ENCODE measurements at places on chromosomes 13 and 19. TPM values are rescaled to one million over a fixed set of nuclear protein-coding genes. Genes with fewer than 3 reads are reported as not detected.
A peak's percentile ranks its signal among the peaks of the same experiment; 100 is the strongest.

CYP2S1 gene
- total RNA-seq = 8.6 TPM

- no peak for DNase-seq
- no peak overlapping the region for H3K27ac ChIP-seq
- no peaks in the 10 kb centered on the region for H3K36me3 ChIP-seq
Measured at GRCh38 chr19:46131485-46132143, 7.1 kb upstream of the IGFL3 start.

DNA sequence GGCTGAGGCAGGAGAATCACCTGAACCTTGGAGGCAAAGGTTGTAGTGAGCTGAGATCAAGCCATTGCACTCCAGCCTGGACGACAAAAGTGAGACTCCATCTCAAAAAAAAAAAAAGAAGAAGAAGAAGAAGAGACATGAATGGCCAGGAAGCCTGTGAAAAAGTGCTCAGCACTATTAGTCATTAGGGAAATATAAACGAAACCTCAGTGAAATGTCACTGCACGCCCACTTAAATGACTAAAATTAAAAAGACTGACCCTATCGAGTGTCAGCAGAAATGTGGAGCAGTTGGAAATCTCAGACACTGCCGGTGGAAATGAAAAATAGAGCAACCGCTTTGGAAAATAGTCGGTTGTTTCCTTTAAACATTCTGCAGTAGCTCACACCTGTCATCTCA lies 5.5 kb upstream of the TYROBP start:
- no peak overlapping the region for H3K4me3 ChIP-seq
- no peak overlapping the region for H3K27ac ChIP-seq
- H3K27me3 ChIP-seq = no peaks in the 10 kb centered on the region
- peak; percentile 27 for DNase-seq
- no peaks in the 10 kb centered on the region for H3K36me3 ChIP-seq

DNA sequence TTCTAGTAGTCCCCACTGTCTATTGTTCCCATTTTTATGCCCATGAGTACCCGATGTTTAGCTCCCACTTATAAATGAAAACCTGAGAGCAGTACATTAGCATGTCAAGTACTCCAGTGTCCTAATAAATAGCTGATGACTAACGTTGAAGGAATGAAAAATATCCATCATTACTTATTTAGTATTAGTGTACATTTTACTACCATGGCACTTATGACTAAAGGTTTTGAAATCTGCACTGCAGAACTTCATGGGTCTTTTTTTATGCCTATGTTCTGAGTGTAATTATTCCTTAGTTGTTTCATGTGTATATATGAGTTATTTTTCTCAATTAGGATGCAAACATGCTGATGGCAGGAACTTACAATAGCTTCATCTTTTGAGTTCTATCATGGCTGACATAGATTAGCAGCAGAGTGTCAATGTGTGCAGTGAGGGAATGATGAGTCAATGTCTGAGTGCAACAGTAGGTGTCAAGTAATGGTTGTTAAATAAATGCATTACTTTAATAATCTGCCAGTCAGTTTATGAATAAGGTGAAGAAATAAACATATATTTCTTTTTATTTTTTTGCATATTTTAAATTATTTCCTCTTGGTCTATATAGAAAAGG lies 188.4 kb downstream of the ITGBL1 start:
- no peaks in the 10 kb centered on the region for H3K36me3 ChIP-seq
- DNase-seq = peak; percentile 95
- H3K4me1 ChIP-seq = peaks cover 40% of the 10 kb centered on the region
- no peaks in the 10 kb centered on the region for H3K27me3 ChIP-seq
- H3K27ac ChIP-seq = peak overlapping the region; percentile 44

GRCh38 chr19:10968527-10969135 lies 7.8 kb downstream of the SMARCA4 start:
- H3K4me3 ChIP-seq = no peak overlapping the region
- peaks cover 5% of the 10 kb centered on the region for H3K36me3 ChIP-seq
- no peaks in the 10 kb centered on the region for H3K4me1 ChIP-seq
- DNase-seq = no peak
- no peaks in the 10 kb centered on the region for H3K27me3 ChIP-seq

DNA sequence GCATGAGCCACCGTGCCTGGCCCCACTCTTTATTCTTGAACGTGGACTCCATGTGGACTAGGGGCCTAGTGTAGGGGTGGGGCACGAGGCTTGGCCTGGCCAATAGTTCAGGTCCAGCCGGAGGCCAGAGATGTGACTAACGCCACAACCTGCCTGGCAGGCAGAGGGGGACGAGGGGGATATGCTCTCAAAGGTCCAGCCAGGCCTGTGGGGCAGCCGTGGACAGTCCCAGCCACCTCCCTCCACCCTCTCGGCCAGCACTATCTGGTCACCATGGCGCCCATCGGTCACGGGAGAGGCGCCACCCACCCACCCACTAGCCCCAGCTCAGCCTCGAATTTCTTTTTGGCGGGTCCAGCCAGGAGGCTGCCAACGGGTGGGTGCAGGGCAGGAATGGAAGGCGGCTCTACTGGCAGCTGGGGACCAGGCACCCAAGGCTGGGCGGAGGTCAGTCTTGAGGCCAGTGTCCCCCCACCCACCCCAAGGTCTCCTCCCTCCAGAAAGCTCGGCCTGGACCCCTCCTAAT lies 2.2 kb upstream of the CERS1 start:
- no peak for DNase-seq
- no peak overlapping the region for H3K27ac ChIP-seq
- peaks cover 14% of the 10 kb centered on the region for H3K27me3 ChIP-seq

GRCh38 chr19:47096721-47097120 lies 16.9 kb downstream of the ZC3H4 start:
- peak overlapping the region; percentile 83 for H3K27ac ChIP-seq
- peak overlapping the region; percentile 11 for H3K4me3 ChIP-seq
- H3K27me3 ChIP-seq = no peaks in the 10 kb centered on the region
- H3K36me3 ChIP-seq = peaks cover 16% of the 10 kb centered on the region
- no peak for DNase-seq

ZNF541 gene
- total RNA-seq = not detected

GRCh38 chr13:52812941-52813340 lies 35.5 kb downstream of the PCDH8 start:
- H3K27me3 ChIP-seq = no peaks in the 10 kb centered on the region
- no peaks in the 10 kb centered on the region for H3K36me3 ChIP-seq
- no peak overlapping the region for H3K27ac ChIP-seq
- peaks cover 10% of the 10 kb centered on the region for H3K4me1 ChIP-seq
- no peak for DNase-seq
- H3K4me3 ChIP-seq = no peak overlapping the region

- H3K27me3 ChIP-seq = no peaks in the 10 kb centered on the region
- H3K4me3 ChIP-seq = no peak overlapping the region
- no peak for DNase-seq
- H3K4me1 ChIP-seq = peaks cover 13% of the 10 kb centered on the region
Measured at GRCh38 chr13:106183410-106184065, 351.9 kb downstream of the EFNB2 start.

KL gene
- not detected for total RNA-seq

MICOS13 gene
- total RNA-seq = 331 TPM

DNA sequence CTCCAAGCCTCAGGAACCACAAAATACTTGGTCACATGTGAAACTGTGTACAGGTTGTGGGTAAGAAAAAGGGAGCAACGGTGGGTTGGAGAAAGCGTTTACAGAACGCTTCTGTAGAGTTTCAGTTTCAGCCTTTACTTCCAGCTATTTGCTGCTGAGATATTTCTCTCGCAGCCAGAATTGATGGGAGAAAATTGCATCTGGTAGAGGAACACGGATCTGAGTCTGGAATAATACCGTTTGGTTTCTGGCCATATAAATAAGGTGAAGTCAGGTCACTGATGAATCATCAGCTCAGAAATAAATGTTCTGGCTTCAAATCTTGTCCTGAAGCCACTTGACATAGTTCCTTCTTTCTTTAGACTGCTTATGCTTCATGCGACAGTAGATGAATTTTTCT lies 20.3 kb upstream of the RFC3 start:
- H3K36me3 ChIP-seq = no peaks in the 10 kb centered on the region
- H3K27ac ChIP-seq = no peak overlapping the region
- peak; percentile 15 for DNase-seq
- peaks cover 19% of the 10 kb centered on the region for H3K4me1 ChIP-seq
- H3K27me3 ChIP-seq = no peaks in the 10 kb centered on the region

ZNF223 gene
- not detected for total RNA-seq

- H3K4me1 ChIP-seq = no peaks in the 10 kb centered on the region
- H3K27me3 ChIP-seq = no peaks in the 10 kb centered on the region
- H3K4me3 ChIP-seq = no peak overlapping the region
- DNase-seq = no peak
Measured at GRCh38 chr19:10800488-10800887, 35.5 kb downstream of the TMED1 start.

DNA sequence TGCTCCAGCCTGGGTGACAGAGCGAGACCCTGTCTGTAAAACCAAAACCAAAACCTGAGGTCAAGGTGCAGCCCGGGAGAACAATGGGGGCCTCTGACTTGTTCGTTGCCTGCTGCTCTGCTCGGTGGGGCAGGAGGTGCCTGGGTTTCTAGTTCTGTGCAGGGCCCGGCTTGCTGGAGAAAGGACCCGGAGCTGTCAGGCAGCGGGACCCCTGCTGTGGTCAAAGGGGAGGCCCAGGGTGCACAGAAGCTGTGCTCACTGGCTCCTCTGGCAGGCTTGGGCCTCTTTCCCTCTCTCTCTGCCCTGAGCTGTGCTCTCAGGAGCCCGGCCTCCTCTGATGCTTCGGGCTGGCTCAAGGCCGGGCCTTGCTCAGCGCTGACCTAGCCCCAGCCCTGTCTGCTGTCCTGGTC lies 3.5 kb downstream of the LRP3 start:
- H3K27me3 ChIP-seq = no peaks in the 10 kb centered on the region
- H3K27ac ChIP-seq = no peak overlapping the region
- DNase-seq = no peak
- no peak overlapping the region for H3K4me3 ChIP-seq

GRCh38 chr13:105513448-105513847 lies 1022.0 kb downstream of the EFNB2 start:
- H3K4me3 ChIP-seq = no peak overlapping the region
- no peaks in the 10 kb centered on the region for H3K27me3 ChIP-seq
- H3K36me3 ChIP-seq = no peaks in the 10 kb centered on the region
- no peak overlapping the region for H3K27ac ChIP-seq
- DNase-seq = peak; percentile 19
- H3K4me1 ChIP-seq = no peaks in the 10 kb centered on the region

- DNase-seq = no peak
- no peaks in the 10 kb centered on the region for H3K27me3 ChIP-seq
Measured at GRCh38 chr19:4064496-4065260, 2.0 kb downstream of the ZBTB7A start.

WASF3 gene
- 2.0 TPM for total RNA-seq

DNA sequence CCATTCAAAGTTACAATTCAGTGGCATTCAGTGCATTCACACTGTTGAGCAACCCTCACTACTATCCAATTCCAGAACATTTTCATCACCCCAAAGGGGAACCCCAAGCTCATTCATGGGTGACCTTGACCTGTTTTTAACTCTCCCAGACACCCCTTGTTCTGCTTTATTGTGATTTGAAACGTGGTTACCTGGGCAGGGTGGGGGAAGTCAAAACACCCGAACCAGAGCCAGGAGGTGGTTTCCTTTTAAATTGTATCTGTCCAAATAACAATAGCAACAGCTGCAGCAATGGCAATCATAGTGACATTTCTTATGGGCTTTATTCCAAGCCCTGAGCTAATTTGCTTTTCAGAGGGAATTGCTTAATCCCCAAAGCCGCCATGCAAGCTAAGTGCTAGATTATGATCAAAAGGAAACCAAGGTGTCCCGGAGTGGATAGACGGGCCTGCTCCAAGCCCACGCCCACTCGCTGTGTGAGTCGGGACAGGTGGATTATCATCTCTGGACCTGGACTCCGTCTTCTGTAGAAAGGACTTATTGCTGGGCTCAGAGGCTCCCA lies 6.1 kb downstream of the PTGIR start:
- DNase-seq = no peak
- H3K27me3 ChIP-seq = no peaks in the 10 kb centered on the region

ERICH6B gene
- not detected for total RNA-seq

ZNF699 gene
- total RNA-seq = 30.9 TPM

GRCh38 chr19:54302257-54302656 lies 10.7 kb downstream of the LILRA5 start:
- H3K27ac ChIP-seq = no peak overlapping the region
- H3K27me3 ChIP-seq = peaks cover 60% of the 10 kb centered on the region
- no peaks in the 10 kb centered on the region for H3K4me1 ChIP-seq
- no peak for DNase-seq

CYP2A7 gene
- not detected for total RNA-seq

DNA sequence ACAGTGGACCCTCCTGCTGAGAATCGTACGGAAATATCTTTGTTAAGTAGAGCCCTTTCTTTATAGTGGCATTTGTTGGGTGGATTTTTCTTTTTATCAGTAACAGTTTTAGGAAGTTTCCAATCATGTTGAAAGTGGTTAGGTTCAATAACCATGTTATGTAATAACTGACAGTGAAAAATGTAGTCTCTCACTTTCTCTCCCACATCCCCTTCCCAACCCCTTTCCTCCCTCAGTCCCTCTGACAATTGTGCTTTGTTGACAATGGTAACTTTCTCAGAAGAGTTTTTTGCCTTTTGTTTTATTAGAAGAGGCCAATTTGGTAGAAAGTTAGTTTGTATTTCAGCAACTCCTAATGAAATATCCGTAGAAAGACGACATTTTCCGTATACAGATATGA lies 77.8 kb upstream of the SLAIN1 start:
- H3K27me3 ChIP-seq = no peaks in the 10 kb centered on the region
- H3K27ac ChIP-seq = no peak overlapping the region
- no peaks in the 10 kb centered on the region for H3K4me1 ChIP-seq
- H3K4me3 ChIP-seq = no peak overlapping the region

GRCh38 chr13:80604098-80604497 lies 263.2 kb upstream of the SPRY2 start:
- H3K27me3 ChIP-seq = no peaks in the 10 kb centered on the region
- no peaks in the 10 kb centered on the region for H3K36me3 ChIP-seq
- peaks cover 9% of the 10 kb centered on the region for H3K4me1 ChIP-seq
- DNase-seq = peak; percentile 4

DNA sequence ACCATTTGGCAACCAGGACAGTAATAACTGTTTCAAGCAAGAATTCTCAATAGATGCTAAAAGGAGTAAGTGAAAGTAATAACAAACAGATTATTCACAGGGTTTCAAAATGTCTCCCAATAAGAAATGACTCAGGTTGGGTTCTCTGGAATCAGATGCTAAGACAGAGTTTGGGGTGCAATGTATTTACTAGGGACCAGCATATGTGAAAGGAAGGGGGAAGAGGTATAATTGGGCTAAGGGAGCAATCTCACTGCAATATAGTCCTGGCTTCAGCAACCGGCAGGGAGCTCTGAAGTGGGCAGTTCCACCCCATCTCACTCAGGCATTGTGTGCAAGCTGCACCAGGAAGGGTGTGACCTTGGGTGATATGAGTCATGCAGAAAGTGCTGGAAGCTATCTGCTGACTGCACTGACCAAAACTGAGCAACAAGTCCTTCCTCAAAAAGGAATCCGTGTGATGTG lies 23.4 kb downstream of the ZDHHC20 start:
- H3K4me1 ChIP-seq = peaks cover 13% of the 10 kb centered on the region
- DNase-seq = peak; percentile 62
- peaks cover 10% of the 10 kb centered on the region for H3K36me3 ChIP-seq
- peak overlapping the region; percentile 41 for H3K27ac ChIP-seq

PEAK3 gene
- total RNA-seq = not detected
